DMS53 (cell line): ENCODE measurements at places on chromosomes 11 and 22.
A peak's percentile ranks its signal among the peaks of the same experiment; 100 is the strongest.

DNA sequence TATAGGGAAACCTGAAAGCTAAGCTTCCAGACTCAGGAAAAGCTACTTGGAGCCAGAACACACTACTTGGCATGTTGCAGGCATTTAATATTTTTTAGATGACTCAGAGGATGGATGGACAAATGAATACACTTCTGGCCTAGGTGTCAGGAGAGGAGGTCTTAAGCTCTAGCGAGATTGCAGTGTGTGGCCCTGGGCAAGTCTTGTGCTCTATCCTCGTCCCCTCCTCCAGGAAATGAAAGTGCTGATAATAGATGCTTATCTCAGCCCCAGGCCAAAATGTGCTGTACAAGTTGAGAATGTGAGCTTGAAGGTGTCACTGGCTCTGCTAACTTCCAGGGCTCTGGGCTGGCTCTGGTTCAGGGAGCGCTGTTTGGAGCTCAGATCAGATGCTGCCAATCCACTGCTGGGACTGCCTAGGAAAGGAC, 136.3 kb downstream of the PKNOX2 start:
- DNase-seq: no peak

GRCh38 chr11:8527939-8528338, 66.1 kb downstream of the STK33 start:
- no peak for DNase-seq

GRCh38 chr11:62958547-62959421, 26.0 kb downstream of the SLC22A6 start:
- DNase-seq: peak; percentile 22

DNA sequence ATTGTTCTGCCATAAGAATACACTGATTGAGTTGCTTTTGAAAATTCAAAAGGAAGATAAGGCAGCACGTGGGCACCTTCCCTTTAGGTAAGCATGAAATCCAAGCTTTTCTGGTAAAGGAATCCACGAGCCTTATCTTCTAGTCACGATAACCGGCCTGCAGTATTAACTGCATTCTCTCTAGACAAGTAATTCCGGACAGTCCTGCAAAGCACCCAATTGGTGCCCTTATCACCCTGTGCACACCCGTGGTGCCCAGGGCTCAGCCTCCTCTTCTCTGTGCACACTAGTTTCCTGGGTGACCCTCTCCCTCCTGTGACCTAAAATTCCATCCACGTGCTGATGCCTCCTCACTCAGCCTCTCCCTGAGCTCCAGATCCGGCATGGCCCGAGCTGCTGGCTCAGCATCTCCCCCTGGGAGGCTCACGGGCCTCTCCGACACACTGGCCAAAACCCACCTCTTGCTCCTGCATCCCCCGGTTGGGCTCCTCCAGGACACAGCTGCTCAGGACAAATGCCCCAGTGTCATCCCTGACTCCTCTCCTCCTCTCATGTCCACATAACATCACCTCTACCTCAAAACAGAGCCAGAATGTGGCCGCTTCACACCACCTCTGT, 63.7 kb downstream of the PACSIN2 start:
- DNase-seq: no peak

DNA sequence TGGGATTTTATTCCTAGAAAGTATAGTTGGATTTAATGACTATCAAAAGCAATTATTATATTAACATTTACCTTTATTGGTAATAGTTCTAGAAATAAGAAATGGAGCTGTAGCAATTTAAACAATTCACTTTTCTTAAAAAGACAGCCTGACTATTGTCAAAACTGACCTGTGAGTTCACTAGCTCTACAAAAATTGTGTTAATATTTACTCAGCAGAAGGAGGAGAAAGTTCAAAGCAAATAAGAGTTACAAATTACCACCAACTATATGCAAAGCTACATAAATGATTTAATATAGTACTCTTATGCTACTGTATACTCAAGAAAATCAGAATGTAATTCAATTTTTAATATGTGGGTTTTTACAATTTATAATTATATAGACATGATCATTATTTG, 310.0 kb downstream of the DCDC1 start:
- DNase-seq: peak; percentile 38

GRCh38 chr22:45230026-45230721, 10.5 kb downstream of the KIAA0930 start:
- no peak for DNase-seq

DNA sequence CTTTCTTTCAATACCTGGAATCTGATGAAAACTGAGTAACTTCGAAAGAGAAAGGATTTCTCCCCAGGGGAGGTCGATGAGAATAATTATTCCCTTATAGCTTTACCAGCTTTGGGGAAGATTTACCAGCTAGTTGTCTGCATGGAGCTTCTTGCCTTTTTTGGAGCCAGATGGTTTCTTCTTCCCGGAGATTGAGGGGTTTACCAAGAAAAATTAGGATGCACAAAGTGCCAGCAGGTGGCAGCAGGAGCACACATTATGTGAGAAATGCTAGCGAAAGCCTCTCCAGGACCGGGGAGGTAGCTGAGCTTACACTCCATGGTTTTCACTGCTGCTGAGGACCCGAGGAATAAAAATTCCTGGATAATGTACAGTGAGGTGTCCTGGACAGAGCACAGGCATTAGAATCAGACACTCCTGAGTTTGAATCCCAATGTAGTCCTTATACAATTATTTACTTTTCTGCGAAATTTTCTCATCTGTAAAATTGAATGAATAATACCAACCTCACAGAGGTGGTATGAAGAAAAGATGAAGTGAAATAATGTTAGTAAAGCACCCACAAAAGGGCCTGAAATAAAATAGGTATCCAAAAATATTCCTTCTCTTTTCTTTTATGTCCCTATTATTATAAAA, 46.0 kb upstream of the PARVA start:
- DNase-seq: peak; percentile 94

- peak; percentile 92 for DNase-seq
Measured at GRCh38 chr22:39275814-39276439, 31.1 kb upstream of the PDGFB start.

DNA sequence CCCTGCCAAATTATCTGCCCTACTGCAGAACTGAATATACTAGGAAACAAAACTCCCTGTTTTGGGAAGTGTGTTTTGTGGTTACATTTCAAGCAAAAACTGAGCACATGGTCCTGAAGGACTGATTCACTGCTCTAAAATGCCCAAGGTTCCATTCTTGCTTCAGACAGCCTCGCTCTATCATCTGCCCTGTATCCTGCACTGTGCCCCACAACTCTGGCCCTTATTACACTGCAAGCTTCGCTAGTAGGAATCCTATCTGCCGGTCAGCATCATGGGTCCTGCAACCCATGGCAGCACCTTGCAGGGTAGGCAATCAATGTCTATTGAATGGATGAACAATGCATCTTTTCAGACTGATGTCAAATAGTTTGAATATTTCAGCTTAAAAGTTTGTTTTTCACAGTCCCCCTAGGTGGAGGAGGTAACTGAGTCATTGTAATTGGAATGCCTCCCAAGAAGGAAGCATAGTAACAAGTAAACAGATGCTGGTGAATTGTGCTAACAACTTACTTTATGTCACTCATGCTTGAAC, 21.3 kb downstream of the LAYN start:
- DNase-seq: no peak

GRCh38 chr11:115718945-115719344, 214.7 kb upstream of the CADM1 start:
- no peak for DNase-seq

- no peak for DNase-seq
Measured at GRCh38 chr11:57335023-57335342, 709 bp downstream of the SSRP1 start.

- no peak for DNase-seq
Measured at GRCh38 chr22:26860301-26860700, 202.9 kb downstream of the MIAT start.

DNA sequence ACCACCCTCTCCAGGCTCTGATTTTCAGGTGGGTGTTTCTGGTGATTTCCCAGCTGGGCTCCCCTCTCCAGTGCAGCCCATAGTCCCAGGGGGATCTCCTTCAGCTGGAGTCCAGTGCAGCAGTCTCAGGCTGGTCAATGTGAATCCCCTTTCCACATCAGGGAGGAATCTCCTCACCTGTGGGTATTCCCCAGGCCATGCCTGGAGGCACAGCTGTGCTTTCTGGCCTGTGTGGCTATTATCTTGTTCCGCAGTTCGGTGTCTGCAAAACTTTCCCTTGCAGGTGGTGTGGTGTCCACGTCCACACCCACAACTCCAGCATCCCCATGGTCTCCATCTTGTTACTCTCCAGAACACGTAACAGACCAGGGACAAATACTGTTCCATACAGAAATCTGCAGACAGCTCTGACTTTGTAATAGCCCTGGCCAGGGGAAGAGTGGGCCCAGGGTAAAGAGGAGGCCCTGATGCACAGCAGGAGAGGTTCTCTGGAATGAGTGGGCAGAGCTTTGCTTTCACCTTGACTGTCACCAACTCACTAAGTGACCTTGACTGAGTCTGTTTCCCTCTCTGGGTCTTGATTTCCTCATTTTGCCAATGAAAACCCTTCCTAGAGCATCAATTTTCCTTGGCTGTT, 183.2 kb downstream of the CSNK2A3 start:
- DNase-seq: no peak

GRCh38 chr22:49524362-49524761, 303.3 kb downstream of the BRD1 start:
- no peak for DNase-seq

- no peak for DNase-seq
Measured at GRCh38 chr22:48885271-48885918, 942.3 kb downstream of the BRD1 start.

GRCh38 chr11:2127482-2128129, 11.6 kb downstream of the IGF2 start:
- no peak for DNase-seq

DNA sequence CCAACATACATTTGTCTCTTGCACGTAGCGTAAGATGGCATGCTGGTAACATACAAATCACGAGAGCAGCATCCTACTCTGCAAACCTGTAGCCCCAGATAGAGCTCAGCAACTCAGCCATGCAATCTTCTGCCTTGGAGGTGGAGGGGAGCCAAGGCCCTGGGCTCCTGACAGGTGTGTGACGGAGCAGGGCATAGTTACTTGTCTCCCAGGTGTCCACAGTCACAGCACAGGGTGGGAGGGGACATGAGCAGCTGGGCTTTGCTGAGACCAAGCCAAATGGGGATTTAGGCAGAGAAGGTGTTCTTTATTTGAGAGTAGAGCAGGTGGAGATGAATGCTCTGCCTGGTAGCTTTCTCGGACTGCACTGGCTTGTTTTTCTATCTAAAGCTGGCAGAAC, 111.7 kb downstream of the TEAD1 start:
- DNase-seq: peak; percentile 78

- no peak for DNase-seq
Measured at GRCh38 chr11:110335358-110335757, 38.9 kb upstream of the RDX start.

- no peak for DNase-seq
Measured at GRCh38 chr22:19181786-19182471, 3.4 kb upstream of the SLC25A1 start.

DNA sequence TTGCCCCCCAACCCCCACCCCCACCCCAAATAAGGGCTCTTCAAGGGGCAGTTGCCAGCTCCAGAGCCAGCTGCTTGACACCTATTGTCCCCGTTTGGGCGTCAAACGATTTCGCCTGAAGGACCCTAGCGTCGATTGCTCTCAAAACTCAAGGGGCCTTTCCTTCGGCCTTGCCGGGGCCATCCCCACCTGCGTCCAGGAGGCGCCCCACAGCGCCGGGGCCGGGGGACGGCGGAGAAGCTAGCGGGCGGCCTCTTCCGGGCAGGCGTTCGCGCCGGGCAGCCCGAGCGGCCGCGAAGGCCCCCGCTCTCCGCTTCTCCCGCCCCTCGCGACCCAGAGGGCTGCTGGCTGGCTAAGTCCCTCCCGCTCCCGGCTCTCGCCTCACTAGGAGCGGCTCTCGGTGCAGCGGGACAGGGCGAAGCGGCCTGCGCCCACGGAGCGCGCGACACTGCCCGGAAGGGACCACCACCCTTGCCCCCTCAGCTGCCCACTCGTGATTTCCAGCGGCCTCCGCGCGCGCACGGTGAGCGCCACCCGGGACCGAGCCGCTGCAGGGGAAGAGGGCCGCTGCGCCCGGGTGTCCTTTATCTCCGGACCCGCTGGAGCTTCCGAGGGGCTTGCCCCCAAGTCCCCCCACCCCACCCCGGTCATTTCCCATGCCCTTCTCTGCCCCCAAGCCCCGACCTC, at the start of gene CAPRIN1:
Gene CAPRIN1, plus strand, starts transcription at position 383 of the 687 bp plus-strand sequence. CDS start 690 bp downstream, outside the sequence.
- peak; percentile 96 for DNase-seq

DNA sequence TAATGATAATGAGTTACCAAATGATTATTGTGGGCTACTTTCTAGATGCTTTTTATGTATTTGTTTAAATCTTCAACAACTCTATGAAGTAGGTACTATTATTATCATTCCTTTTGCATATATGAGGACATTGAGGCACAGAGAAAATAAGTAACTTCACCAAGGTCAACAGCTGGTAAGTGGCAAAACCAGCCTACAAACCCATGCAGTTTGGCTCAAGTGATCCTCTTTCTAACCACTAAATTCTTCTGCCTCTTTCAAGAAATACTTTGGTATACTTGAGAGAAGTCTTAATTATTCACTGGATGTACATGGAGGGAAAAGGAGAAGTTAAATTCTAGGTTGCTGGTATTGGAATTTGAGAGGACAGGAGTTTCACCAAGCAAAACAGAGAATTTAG, 495.2 kb upstream of the CADM1 start:
- no peak for DNase-seq

- no peak for DNase-seq
Measured at GRCh38 chr11:13287036-13287435, 9.4 kb downstream of the BMAL1 start.

- DNase-seq: no peak
Measured at GRCh38 chr11:96990914-96991313, 601.1 kb downstream of the JRKL start.

GRCh38 chr22:49321477-49322055, 506.1 kb downstream of the BRD1 start:
- DNase-seq: no peak

DNA sequence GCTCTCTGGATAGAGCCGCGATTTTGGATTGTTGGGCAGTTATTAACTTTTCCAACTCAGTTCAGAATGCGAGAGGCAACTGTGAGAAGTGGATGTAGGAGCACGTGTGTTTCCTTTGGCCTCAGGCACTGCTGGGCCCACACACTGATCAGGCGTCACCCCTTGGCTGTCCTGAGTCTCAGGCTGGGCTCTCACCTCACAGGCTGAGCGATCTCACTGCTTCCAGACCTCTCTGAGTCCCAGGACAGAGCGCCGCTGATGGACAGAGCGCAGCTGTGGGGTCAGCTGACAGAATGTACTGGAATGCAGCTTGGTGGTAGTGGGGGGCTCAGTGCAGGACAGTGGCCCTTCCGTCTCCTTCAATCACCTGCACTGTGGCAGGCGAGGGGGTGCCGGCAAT, 516.2 kb downstream of the TBC1D22A start:
- DNase-seq: no peak

DNA sequence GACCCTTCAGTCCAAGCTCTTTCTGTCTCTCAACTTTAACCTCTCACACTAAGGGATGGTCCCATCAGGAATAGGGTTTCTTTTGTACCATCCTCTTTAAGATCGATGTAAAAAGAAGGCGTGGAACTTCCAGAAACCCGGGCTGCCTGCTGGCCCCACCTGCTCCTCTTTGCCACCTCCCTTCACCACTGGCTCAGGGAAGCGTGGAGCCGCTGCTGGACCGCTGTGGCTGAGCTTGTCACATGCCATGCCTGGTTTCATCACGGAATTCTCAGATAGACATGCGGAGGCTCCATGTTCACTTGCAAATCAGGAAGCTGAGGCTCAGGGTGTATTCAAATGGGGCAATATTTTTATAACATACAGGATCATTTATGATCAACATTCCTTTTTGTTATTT, 399.7 kb downstream of the BRD1 start:
- DNase-seq: no peak

- DNase-seq: peak; percentile 46
Measured at GRCh38 chr11:87453531-87454089, 415.9 kb downstream of the TMEM135 start.

- DNase-seq: no peak
Measured at GRCh38 chr11:12769834-12770345, 95.7 kb downstream of the TEAD1 start.
